ENCODE measurements at places on chromosomes 5 and 9.

DNA sequence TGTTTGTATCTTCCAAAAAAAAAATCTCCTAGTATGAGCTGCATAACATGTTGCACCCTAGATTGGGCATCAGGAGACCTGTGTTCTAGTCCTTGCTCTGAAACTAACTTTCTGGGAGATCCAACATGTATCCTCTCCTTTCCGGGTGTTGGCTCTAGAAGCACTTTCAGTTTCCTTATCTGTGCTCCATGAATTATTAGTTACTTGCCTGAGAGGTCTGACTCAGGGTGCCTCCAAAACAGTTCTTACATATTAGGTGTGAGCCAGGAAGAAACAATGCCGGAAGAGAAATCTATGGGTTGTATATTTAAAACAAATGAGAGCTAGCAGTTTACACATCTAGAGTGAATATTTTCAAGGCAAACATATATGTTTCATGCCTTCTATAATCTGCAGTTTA is 36.7 kb upstream of the SLC36A2 start:
- DNase-seq = no peak

DNA sequence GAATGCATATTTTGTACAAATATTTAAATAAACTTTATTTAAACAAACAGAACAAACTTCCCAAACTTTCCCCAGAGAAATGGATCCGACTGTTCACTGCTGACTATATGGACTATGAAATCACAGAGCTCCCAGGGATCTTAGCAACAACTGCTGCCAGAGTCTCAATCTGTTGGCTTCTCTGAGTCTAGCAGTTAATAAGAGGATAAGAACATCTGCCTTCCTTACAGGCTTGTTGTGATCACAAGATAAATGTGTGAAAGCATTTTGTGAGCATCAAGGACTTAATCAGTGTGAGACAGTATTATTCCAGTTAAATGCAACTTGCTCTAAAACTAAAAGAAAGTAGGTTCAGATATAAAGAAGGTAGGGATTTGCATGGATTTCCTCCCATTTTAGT is 31.4 kb upstream of the MYOT start:
- DNase-seq = no peak

GRCh38 chr5:154521756-154522155 is 43.7 kb upstream of the HAND1 start:
- no peak for DNase-seq

DNA sequence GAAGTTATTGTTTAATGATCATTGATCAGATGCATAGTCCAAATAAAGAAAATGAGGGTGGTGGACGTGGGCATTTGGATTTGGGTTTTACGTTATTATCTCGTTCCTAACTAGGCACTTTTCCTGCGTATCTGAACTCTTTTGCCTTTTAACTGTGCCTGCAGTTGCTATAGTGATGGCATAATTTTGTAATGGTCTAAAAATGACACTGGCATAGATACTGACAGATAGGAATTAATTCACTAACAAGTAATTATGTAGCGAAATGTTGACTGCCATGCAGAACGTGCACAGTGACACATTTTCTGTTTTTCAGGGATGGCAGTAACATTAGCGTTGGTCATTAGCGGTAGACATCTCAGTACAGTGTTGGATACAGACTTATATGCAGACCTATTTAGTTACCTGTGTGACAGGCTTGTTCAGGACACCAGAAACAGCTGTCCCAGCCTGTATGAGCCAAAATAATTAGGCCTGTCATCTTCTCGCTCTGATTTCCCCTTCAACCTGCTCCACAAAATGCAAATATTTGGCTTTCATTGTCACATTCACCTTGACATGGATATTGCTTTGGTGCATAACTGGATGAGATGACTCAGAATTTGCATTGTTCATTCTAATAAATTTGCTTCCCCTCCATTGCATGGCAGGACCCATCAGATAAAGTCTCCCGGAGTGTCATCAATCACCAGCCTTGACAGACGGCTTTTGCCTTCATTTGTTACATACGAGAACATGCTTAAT is 413.3 kb upstream of the IRX1 start:
- no peak for DNase-seq
